Pericardium fibroblast (primary cell): ENCODE measurements at places on chromosomes 13 and 19. TPM values are rescaled to one million over a fixed set of nuclear protein-coding genes. Genes with fewer than 3 reads are reported as not detected.

The SCGB2B2 gene
- not detected in 2 replicates for total RNA-seq

The ZNF419 gene
- 7.6 and 9.6 TPM in 2 replicates for total RNA-seq

The CFAP97D2 gene
- not detected in 2 replicates for total RNA-seq

The PSPN gene
- total RNA-seq: 1.0 and 1.2 TPM in 2 replicates

The SYNGR4 gene
- total RNA-seq: not detected in 2 replicates

The STAP2 gene
- total RNA-seq: 2.7 and 6.1 TPM in 2 replicates

The GDF15 gene
- 28.9 and 61.3 TPM in 2 replicates for total RNA-seq

The LMTK3 gene
- total RNA-seq: not detected in 2 replicates

The SPTBN4 gene
- total RNA-seq: 0.47 and 1.4 TPM in 2 replicates

The FARSA gene
- total RNA-seq: 42.8 and 50.0 TPM in 2 replicates

The ERICH4 gene
- total RNA-seq: not detected in 2 replicates

The NFIX gene
- 60.2 and 89.2 TPM in 2 replicates for total RNA-seq

The KLK11 gene
- total RNA-seq: 0.93 TPM in 1 of 2 replicates, not detected in the other

The ZNF154 gene
- 2.3 and 4.3 TPM in 2 replicates for total RNA-seq

The SLC25A41 gene
- total RNA-seq: not detected in 2 replicates

The SERPINE3 gene
- total RNA-seq: not detected in 2 replicates

The FCER2 gene
- total RNA-seq: not detected in 2 replicates

The INSL3 gene
- not detected in 2 replicates for total RNA-seq

The ASPDH gene
- total RNA-seq: not detected in 2 replicates

The KCTD15 gene
- total RNA-seq: 48.0 and 74.5 TPM in 2 replicates

The MADCAM1 gene
- total RNA-seq: not detected in 2 replicates

The DCLK1 gene
- 2.2 and 44.3 TPM in 2 replicates for total RNA-seq
